ENCODE measurements at places on chromosomes 2 and 18. TPM values are rescaled to one million over a fixed set of nuclear protein-coding genes. Genes with fewer than 3 reads are reported as not detected.

The GCG gene
- total RNA-seq, result not detected

The GAD1 gene
- total RNA-seq, result 0.36 TPM

The PTPRM gene
- 84.7 TPM for total RNA-seq

The TMEM37 gene
- total RNA-seq, result 1.1 TPM

The MC4R gene
- total RNA-seq, result not detected

The COL4A3 gene
- total RNA-seq, result not detected

DNA sequence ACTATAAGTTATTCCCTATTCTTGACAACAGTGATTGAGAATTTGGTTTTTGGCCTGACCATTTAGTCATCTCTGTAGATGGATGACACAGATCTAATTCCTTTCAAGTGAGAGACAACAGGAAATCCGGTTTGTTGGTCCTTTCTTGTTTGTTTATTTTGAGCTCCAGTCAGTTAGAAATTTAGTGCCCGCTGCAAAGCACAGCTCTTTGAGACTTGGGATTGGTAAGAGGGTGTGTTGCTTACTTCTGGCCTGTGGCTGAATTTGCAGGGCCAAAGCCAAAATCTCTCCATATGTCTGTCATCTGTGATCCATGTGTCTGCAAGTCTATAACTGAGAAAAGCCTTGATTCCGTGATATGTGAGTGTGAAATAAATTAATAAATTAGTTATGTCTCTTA is 74.3 kb downstream of the BIN1 start:
- DNase-seq, result no peak

- DNase-seq, result peak; percentile 34
Measured at GRCh38 chr2:31986906-31987305, 23.9 kb downstream of the MEMO1 start.

DNA sequence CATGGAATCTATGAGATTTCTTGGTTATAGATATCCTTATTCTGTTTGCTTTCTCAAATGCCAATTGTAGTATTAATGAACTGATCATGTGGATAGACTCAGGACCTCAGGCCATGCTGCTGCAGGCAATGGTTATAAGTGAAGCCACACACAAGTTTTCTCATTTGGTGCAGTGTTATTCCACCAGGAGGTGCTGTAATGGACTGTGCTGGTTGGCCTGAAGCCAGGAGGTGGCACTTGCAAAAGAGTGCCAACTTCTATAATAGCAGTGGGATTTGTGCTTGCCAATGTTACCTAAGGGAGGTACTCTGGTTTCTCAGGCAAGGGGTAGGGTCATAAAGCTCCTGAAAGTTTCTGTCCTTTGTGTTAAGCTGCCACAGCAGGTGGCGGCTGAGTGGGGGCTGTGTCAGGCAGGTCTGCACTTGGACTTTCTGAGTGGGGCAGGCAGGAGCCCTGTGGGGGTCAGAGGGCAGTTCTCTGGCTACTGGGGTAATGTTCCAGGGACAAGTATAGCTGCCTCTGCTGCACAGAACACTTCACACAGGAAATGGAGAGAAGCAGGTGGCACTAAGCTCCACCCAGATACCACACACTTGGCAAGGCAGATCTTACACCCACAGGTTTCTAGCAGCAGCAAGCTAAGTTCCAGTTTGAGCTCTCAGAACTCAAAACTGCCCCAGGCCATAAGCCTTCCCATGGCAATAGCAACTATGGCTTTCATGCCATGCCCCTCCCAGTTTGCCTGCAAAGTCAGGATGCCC is 352.6 kb upstream of the CWC22 start:
- no peak for DNase-seq

GRCh38 chr2:162000431-162000830 is 73.6 kb downstream of the DPP4 start:
- DNase-seq, result no peak

GRCh38 chr2:219551441-219552381 is 7.9 kb downstream of the TMEM198 start:
- DNase-seq, result peak; percentile 95

- no peak for DNase-seq
Measured at GRCh38 chr2:81050580-81051095, 746.1 kb upstream of the LRRTM1 start.

GRCh38 chr18:53489266-53489665 is 735.2 kb downstream of the MBD2 start:
- no peak for DNase-seq

DNA sequence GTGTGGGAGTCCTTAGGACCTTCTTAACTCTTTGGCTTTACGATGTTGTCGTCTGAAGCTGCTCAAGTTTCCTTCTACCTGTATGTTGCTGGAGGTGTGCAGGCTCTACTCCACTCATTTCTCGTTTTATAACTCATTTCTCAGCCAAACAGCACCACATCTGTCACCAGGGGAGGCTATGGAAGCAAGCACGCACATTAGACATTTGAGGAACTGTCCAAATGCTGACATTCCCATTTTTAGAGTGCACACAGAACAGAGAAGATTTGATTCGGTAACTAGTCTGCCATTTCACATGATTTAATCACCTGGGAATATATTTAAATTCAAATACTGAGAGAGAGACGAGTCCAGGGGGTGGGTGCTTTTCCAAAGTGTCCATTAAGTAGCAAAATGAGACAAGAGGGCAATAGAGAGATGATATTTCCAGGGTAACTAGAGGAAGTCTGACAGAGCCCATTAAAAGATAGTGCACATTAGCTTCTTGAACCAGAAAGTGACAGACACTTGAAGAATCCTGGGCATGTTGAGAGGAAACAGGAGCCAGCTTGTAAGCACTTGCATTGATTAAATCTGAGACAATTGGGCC is 793.3 kb downstream of the TDRD15 start:
- DNase-seq, result no peak

GRCh38 chr2:8544171-8544785 is 137.6 kb upstream of the ID2 start:
- peak; percentile 80 for DNase-seq

DNA sequence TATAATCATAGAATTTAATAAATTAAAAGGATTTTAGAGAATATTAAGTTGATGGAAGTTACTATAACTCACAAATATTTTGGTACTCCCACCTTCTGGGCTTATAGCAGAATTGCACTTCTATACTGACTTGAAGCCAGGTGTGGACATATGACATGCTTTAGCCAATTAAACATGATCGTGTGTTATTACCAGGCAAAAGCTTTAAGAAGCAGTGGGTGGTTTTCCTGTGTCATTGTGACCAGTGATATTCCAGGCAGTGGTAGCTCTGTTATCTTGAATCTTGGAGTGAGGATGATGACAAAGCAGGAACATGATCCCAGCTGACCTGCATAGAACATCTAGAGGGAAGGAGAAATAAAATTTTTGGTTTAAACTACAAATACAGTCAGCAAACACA is 370.9 kb upstream of the ZEB2 start:
- no peak for DNase-seq

Measured in osteoblast (primary cell).